ENCODE measurements at places on chromosomes 5 and 9. TPM values are rescaled to one million over a fixed set of nuclear protein-coding genes. Genes with fewer than 3 reads are reported as not detected.
A peak's percentile ranks its signal among the peaks of the same experiment; 100 is the strongest.

DNA sequence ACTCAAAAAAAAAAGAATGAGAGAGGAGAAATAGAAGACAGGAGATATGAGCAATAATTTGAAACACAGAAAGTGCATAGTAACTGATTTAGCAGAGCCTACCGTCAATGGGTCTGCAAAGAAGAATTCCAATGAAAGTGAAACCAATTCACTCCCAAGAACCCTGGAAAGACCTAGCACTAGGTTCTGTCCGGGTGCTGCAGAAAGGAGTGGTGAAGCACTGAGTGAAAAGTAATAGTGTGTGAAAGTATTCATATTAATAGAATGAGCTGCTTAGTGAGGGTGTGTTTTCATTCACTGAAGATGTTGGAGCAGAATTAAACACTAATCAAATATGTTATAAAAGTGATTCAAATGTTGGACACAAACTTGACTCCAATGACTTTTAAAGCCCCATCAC is 51.3 kb upstream of the SLC30A5 start:
- no peak for DNase-seq
- H3K27me3 ChIP-seq = no peaks in the 10 kb centered on the region
- H3K4me1 ChIP-seq = peaks cover 14% of the 10 kb centered on the region

- H3K27me3 ChIP-seq = no peaks in the 10 kb centered on the region
- H3K4me3 ChIP-seq = no peak overlapping the region
- H3K4me1 ChIP-seq = peaks cover 42% of the 10 kb centered on the region
Measured at GRCh38 chr9:121354762-121355161, 15.3 kb downstream of the STOM start.

GRCh38 chr5:125393221-125393815 is 646.9 kb upstream of the ZNF608 start:
- H3K36me3 ChIP-seq = no peaks in the 10 kb centered on the region
- H3K4me1 ChIP-seq = no peaks in the 10 kb centered on the region
- DNase-seq = no peak
- no peaks in the 10 kb centered on the region for H3K27me3 ChIP-seq
- H3K27ac ChIP-seq = no peak overlapping the region

DNA sequence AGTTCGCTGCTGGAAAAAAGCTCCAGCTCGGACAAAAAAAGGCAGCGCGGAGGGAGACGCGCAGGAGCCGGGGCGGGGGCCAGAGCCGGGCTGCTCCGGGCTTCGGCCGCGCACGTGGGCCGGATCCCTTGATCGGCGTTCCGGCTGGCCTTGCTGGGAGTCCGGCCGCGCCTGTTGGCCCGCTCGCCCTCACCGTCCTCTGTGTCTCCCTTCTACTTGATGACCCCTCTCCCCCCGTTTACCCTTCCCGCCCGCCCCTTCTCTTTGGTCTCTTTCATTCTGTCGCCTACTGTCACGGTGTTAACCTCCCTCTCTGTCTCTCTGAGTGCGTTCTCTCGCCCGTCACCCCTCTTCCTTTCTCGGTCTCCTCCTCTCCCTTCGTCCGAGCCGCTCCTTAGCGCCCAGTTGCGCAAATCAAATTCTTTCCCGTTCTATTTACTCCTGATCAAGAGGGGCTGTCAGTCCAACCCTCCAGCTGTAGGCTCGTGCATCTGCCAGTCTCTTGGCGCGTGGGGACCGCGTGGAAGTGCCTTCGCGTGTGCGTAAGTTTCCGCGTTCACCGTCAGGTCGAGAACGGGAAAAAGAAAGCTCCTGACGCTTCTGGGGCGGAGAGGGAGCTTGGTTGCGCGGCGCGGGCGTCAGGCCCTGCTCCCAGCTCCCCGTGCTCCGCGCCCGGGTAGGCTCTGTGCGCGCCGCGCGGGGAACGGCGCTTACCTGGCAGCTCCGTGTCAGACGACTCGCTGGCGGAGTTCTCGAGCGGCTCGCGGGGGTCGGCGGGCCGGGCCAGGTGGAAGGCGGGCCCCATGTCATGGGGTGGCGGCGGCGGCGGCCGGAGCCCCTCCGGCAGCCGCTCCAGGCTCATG is 798 bp downstream of the PITX1 start:
- H3K4me1 ChIP-seq = peaks cover 39% of the 10 kb centered on the region
- peaks cover 88% of the 10 kb centered on the region for H3K27me3 ChIP-seq
- no peak overlapping the region for H3K27ac ChIP-seq
- peak; percentile 30 for DNase-seq

Gene PLPPR1
- total RNA-seq = not detected

Gene FAM221B
- total RNA-seq = not detected
